Adipocyte (in vitro differentiated cells): ENCODE measurements at places on chromosomes 5 and 9.

- DNase-seq: peak; percentile 8
These were observed 17.6 kb downstream of the DCANP1 start for GRCh38 chr5:135429301-135430134.

- DNase-seq: no peak
These were observed 32.1 kb downstream of the TMEM252 start for GRCh38 chr9:68508547-68508946.

DNA sequence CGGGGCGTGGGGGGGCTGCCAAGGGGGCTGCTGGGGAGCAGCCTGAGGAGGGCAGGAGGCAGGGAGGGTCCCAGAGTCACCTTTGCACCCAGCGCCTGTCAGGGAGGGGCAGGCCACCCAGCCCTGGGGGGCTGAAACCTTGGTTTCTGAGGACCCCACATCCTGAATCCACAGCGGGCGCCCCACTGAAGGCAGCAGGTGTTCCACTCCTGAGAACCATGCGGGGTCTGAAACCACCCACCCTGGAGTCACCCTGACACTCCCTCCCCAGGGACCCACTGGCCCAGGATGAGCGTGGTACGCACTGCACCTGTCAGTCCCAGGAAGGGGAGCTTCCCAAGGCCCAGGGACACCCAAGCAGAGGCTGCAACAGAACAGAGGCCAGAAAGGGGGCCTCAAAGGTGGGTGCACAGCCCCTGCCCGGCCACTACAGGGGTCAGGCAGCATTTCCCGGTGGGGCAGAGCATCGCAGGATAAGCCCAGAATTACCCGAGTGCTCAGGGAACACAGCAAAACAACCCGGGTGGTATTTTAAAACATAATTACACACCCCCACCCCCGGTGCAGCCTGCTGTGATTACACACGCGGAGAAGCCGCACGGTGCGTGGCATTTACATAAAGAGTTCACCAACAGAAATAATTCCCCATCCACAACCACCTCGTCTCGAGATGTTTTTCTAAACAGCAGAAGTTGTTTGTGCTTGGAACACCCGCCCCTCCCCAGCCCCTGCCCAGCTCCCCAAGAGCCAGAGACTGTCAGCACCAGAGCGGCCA is 57.3 kb upstream of the UBAC1 start:
- DNase-seq: no peak

GRCh38 chr5:125037020-125037419 is 290.6 kb upstream of the ZNF608 start:
- DNase-seq: no peak

GRCh38 chr9:764105-764524 is 77.4 kb upstream of the DMRT1 start:
- peak; percentile 59 for DNase-seq

GRCh38 chr5:154311362-154311761 is 120.8 kb downstream of the GALNT10 start:
- no peak for DNase-seq
